ENCODE measurements at places on chromosomes 1 and 21.

DNA sequence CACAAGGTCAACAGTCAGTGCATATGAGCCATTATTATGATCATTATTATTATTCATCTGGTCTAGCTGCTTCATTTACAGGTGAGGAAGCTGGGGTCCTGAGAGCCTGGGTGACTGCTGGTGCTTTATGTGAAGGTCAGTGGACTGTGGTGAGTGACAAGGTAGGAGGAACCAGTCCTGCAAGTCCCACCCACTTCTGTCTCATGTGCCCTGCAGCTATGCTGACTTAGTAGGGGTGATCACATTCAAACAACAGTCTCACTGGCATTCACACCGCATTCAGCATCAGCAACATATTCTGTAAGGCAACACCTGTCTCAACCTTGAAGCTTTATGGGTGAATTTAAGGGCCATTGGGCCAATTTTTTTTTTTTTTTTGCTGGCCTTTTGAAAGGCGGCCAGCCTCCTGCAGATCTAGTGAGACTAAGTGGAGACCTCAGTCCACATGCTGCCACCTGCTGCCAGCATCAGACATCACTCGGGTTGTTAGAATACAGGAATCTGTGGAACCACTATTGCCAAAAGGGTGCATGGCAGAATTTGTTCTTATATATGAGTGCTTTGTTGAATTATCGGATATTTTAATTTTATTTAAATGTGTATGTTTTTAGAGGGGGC, 59.9 kb upstream of the CACNA1E start:
- peaks cover 4% of the 10 kb centered on the region for H3K4me1 ChIP-seq
- H3K27ac ChIP-seq: no peak overlapping the region
- peaks cover 9% of the 10 kb centered on the region for H3K27me3 ChIP-seq

GRCh38 chr1:185426848-185427247, 109.8 kb upstream of the IVNS1ABP start:
- peaks cover 8% of the 10 kb centered on the region for H3K36me3 ChIP-seq
- H3K4me1 ChIP-seq: peaks cover 24% of the 10 kb centered on the region
- no peak overlapping the region for H3K4me3 ChIP-seq
- no peaks in the 10 kb centered on the region for H3K27me3 ChIP-seq

GRCh38 chr1:29556657-29557056, 320.3 kb downstream of the PTPRU start:
- H3K4me1 ChIP-seq: peaks cover 3% of the 10 kb centered on the region
- DNase-seq: no peak
- H3K36me3 ChIP-seq: no peaks in the 10 kb centered on the region
- no peak overlapping the region for H3K27ac ChIP-seq
- H3K27me3 ChIP-seq: no peaks in the 10 kb centered on the region
- H3K4me3 ChIP-seq: no peak overlapping the region

- no peaks in the 10 kb centered on the region for H3K36me3 ChIP-seq
- no peak overlapping the region for H3K4me3 ChIP-seq
- peaks cover 5% of the 10 kb centered on the region for H3K4me1 ChIP-seq
- H3K27ac ChIP-seq: no peak overlapping the region
These were observed 51.4 kb upstream of the IRF2BP2 start for GRCh38 chr1:234661317-234661928.

- peaks cover 13% of the 10 kb centered on the region for H3K4me1 ChIP-seq
- no peak for DNase-seq
- no peak overlapping the region for H3K27ac ChIP-seq
These were observed 1.7 kb upstream of the NEGR1 start for GRCh38 chr1:72284084-72284347.

- H3K27ac ChIP-seq: no peak overlapping the region
- no peak for DNase-seq
- H3K4me1 ChIP-seq: no peaks in the 10 kb centered on the region
- no peaks in the 10 kb centered on the region for H3K27me3 ChIP-seq
These were observed 210.8 kb upstream of the C1orf174 start for GRCh38 chr1:4110888-4111287.

DNA sequence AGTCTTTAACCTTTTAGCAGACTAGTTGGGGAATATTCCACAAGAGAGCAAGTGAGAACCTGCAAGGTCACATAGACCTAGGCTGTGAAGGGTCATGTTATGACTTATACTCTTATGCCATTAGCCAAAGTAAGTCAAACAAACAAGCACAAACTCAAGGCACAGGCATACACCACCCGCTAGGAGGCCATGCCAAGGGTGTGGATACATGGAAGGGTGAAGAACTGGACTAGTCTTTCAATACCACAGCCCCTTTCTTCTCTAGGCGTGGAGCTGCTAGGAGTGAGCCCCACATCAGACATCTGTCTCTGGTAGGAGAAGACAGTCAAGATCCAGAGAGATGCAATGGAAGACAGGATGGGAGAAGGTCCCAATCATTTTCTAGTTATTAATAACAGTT, 68.6 kb downstream of the BACH1 start:
- H3K27me3 ChIP-seq: no peaks in the 10 kb centered on the region
- DNase-seq: no peak
- H3K4me3 ChIP-seq: no peak overlapping the region

- DNase-seq: no peak
- H3K4me1 ChIP-seq: no peaks in the 10 kb centered on the region
- H3K27me3 ChIP-seq: peaks cover 16% of the 10 kb centered on the region
- no peak overlapping the region for H3K4me3 ChIP-seq
- H3K36me3 ChIP-seq: no peaks in the 10 kb centered on the region
These were observed 59.6 kb downstream of the FBXO2 start for GRCh38 chr1:11594625-11595024.

DNA sequence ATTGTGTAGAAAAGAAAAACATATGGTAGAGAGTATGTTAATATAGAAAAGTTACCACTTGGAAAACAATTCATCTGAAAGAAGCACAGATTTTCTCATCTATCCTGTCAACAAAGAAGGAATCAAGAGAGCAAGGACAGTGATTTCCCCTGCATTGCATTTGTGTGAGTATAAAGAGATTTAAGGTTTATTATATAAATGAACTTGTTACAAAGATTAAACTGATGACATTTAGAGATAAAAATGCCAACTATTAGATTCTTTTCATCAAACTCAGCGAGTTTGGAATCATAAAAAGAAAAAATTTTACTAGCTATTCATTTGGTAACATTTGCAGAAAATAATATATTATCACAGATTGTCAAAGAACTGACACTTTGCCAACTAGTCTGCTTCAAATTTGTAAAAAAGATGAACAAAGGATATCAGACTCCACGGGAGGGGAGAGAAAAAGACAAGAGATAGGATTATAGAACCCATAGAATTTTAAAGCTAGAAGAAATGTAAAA, at the start of gene RGS21:
TSS of gene RGS21 (plus strand) at position 51 of the 509 bp plus-strand sequence. CDS start 26,045 bp downstream, outside the sequence.
- no peaks in the 10 kb centered on the region for H3K36me3 ChIP-seq
- no peak for DNase-seq
- no peaks in the 10 kb centered on the region for H3K27me3 ChIP-seq
- no peak within 1 kb of the TSS for H3K27ac ChIP-seq

DNA sequence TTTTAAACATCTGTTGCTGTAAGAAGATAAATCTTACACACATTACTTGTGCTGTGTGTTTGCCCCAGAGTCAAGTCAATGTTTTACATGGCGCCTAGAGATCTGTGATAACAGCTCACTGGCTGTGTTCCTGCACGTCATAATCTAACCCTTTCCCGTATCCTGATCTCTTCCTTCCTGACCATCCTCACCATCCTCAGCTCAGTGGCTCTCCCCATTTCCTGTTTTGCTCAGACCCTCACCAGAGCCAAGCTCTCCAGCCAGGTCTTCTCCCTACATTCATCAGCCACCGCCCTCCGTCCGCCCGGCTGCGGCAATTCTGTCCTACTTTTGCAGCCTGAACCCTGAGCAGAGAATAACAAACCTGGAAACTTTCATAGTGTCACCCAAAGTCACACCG, 824.7 kb downstream of the USP25 start:
- H3K27me3 ChIP-seq: no peaks in the 10 kb centered on the region
- H3K36me3 ChIP-seq: no peaks in the 10 kb centered on the region
- no peak for DNase-seq
- H3K27ac ChIP-seq: no peak overlapping the region

GRCh38 chr1:157034137-157034800, 11.3 kb downstream of the ARHGEF11 start:
- no peak for DNase-seq
- H3K36me3 ChIP-seq: no peaks in the 10 kb centered on the region
- H3K4me3 ChIP-seq: no peak overlapping the region
- H3K4me1 ChIP-seq: no peaks in the 10 kb centered on the region
- no peak overlapping the region for H3K27ac ChIP-seq

GRCh38 chr21:43867948-43868347, 2.9 kb downstream of the AGPAT3 start:
- H3K27ac ChIP-seq: peak overlapping the region; percentile 59
- peaks cover 56% of the 10 kb centered on the region for H3K4me1 ChIP-seq
- DNase-seq: no peak
- no peaks in the 10 kb centered on the region for H3K27me3 ChIP-seq

DNA sequence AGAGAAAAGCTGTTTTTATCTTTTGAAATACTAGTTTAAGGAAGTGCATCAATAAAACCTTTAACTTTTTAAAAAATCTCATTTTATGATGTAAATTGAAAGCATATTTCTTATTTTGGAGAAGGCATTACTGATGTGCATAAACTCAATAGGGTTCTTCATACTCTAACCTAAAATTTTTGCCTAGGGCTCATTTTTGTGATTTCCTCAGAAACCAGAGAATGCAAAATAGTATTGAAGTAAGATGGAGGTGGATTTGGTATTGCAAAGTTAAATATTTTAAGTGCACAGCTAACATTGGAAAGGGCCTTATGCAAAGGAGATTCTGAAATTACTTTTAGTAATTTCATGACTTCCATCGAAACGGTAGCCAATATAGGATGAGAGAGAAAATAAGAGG, 101.9 kb downstream of the PTGER3 start:
- no peaks in the 10 kb centered on the region for H3K27me3 ChIP-seq
- H3K4me1 ChIP-seq: no peaks in the 10 kb centered on the region
- no peak overlapping the region for H3K27ac ChIP-seq
- no peak for DNase-seq

DNA sequence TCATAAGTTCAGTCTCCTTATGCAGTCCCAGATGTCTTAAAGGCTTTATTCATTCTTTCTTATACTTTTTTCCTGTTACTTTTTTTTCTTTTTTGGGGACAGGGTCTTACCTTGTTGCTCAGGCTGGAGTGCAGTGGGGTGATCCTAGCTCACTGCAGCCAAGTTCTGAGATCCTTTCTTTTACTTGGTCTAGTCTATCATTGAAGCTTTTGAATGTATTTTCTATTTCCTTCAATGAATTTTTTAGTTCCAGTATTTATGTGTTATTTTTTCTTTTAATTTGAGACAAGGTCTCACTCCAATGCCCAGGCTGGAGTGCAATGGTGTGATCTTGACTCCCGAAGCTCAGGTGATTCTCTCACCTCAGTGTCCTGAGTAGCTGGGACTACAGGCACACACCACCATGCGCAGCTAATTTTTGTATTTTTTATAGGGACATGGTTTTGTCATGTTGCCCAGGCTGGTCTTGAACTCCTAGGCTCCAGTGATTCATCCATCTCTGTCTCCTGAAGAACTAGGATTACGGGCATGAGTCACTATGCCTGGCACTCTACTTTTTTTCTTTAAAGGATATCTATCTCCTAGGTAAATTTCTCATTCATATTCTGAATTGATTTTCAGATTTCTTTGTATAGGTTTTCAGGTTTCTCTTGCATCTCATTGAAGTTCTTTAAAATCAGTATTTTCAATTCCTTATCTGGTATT, 26.1 kb upstream of the GTF2B start:
- peaks cover 14% of the 10 kb centered on the region for H3K4me1 ChIP-seq
- peaks cover 75% of the 10 kb centered on the region for H3K36me3 ChIP-seq
- H3K4me3 ChIP-seq: no peak overlapping the region
- peaks cover 2% of the 10 kb centered on the region for H3K27me3 ChIP-seq
- DNase-seq: no peak

GRCh38 chr1:230145953-230146476, 79.0 kb downstream of the GALNT2 start:
- no peak overlapping the region for H3K27ac ChIP-seq
- no peak for DNase-seq
- peaks cover 9% of the 10 kb centered on the region for H3K4me1 ChIP-seq

- no peaks in the 10 kb centered on the region for H3K36me3 ChIP-seq
- H3K4me1 ChIP-seq: no peaks in the 10 kb centered on the region
- H3K4me3 ChIP-seq: no peak overlapping the region
These were observed 36.7 kb downstream of the AJAP1 start for GRCh38 chr1:4690951-4691675.

GRCh38 chr1:212125654-212126053, 90.1 kb downstream of the DTL start:
- H3K27me3 ChIP-seq: no peaks in the 10 kb centered on the region
- no peak overlapping the region for H3K4me3 ChIP-seq
- DNase-seq: no peak
- no peak overlapping the region for H3K27ac ChIP-seq
- peaks cover 30% of the 10 kb centered on the region for H3K36me3 ChIP-seq

DNA sequence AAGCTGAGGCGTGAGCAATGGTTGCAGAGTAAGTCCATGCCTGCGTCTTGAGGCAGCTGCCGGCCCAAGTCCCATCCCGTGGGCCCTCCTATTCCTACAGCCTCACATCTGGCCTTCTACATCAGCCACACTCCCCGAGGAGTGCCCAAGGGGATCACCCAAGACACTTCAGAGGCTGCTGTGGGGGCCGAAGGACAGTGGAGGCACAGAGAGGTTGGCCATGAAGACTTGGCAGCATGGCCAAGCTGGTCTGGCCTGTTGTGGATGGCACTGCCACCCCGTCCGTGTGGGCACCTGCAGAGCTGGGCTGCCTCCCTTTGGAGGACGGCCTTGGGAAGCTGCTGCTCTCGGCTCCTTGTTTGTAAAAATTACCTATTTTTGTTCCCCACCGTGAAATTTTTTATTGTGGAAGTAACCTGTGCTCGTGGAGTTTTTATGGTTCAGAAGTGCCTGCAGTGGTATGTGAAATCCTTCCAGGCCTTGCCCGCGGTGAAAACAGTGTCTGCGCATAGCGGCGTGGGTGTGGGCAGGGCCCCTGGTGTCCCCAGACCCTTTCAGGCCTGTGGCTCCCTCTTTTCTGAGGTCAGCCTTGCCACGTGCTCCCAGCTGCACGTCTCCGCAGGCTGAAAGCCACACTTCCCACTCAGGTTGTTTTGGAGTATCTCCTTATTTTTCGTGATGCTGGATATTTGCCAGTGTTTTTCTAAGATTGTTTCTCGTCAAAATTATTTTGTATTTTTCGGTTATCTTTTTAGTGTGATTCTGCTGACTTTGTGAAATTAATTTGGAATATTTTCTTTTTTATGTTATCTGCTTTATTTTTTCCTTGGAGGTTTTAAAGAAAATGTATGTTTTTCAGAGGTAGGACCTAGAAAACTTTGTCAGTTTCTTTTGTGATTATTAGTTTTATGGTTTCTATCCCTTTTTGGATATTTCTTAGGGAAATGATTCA, 20.6 kb downstream of the SLX9 start:
- peaks cover 59% of the 10 kb centered on the region for H3K36me3 ChIP-seq
- no peaks in the 10 kb centered on the region for H3K27me3 ChIP-seq
- H3K4me3 ChIP-seq: no peak overlapping the region
- DNase-seq: no peak
- H3K4me1 ChIP-seq: peaks cover 18% of the 10 kb centered on the region

DNA sequence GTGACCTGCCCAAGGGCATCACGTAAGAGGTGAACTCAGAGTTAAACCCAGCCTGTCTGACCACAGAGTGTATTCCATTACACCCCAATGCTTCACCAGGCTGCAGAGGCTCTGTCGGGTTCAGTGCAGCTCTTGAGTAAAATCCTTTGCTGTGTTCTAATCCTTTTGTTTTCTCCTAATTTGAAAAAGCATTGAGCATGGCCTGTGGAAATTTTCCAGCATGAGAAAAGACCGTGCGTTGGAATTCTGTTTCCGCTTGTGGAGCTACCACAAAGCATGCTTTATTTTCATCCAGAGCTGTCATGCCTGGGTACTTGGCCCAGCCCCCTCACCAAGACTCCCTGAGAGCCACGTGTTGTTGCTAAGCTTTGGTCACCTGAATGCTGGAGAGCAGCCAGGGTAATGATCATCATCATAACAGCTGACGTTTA, 317.6 kb downstream of the PRDM2 start:
- H3K4me1 ChIP-seq: no peaks in the 10 kb centered on the region
- no peak overlapping the region for H3K27ac ChIP-seq
- no peak for DNase-seq
- H3K36me3 ChIP-seq: no peaks in the 10 kb centered on the region
